Pancreas (tissue), 10 donors: ENCODE measurements at places on chromosomes 7 and 10. TPM values are rescaled to one million over a fixed set of nuclear protein-coding genes. Genes with fewer than 3 reads are reported as not detected.
A peak's percentile ranks its signal among the peaks of the same experiment; 100 is the strongest.

DNA sequence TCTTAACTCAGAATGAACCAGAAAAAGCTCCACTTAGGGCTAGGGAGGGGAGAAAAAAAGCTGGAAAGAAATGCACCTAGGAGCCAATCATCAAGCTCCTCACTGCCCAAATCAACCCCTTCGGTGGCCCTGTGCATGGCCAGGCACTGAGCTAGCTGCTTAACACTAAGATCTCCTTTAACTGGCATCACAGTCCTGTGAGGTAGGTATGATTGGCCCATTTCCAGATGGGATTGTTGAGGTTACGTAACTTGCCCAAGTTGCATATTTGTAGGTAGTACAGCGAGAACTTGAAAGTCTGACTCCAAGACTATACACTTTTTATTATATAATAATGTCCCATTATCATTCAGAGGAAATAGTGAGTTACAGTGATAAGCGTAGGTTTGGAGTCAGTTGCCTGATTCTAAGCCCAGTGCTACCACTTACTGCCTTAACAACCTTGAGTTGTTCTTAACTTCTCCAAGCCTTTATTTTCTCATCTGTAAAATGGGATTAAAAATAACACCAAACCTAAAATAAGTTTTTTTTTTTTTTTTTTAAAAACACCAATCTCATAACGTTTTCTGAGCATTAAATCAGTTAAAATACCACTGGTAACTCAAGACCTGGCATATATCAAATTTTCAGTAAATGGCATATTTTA, 37.2 kb upstream of the ACSL5 start:
- H3K36me3 ChIP-seq = no peaks in the 10 kb centered on the region
- no peak overlapping the region for H3K27ac ChIP-seq
- no peaks in the 10 kb centered on the region for H3K27me3 ChIP-seq
- H3K4me1 ChIP-seq = no peaks in the 10 kb centered on the region
- no peak overlapping the region for H3K4me3 ChIP-seq

The GLI3 gene
- total RNA-seq = 6.2 TPM

DNA sequence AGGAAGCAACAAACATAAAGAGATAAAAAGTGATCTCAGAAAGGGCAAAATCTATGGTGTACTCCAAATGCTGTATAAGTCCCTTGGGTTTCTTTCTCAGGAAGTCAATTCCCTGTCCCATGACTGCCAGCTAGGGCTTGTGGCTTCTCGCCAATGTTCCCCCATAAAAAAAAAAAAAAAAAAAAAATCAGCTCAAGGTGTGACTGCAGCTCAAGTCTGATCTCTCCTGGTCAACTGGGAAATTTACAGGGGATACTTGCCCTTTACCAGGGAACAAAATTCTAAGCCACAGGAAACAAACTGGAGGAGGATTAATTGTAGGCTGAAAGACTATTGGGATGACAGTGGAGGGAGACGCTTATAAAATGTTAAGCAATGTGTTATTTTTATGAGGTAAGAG, 76.0 kb downstream of the PCGF5 start:
- no peak overlapping the region for H3K4me3 ChIP-seq
- H3K4me1 ChIP-seq = no peaks in the 10 kb centered on the region

The RBM20 gene
- total RNA-seq = 4.7 TPM

- H3K4me3 ChIP-seq = no peak overlapping the region
- no peaks in the 10 kb centered on the region for H3K36me3 ChIP-seq
- H3K27me3 ChIP-seq = no peaks in the 10 kb centered on the region
- H3K4me1 ChIP-seq = peaks cover 7% of the 10 kb centered on the region
- no peak overlapping the region for H3K27ac ChIP-seq
Measured at GRCh38 chr7:20236790-20237189, 19.6 kb upstream of the MACC1 start.

GRCh38 chr7:28077616-28078015, 103.0 kb downstream of the JAZF1 start:
- H3K27ac ChIP-seq = no peak overlapping the region
- H3K27me3 ChIP-seq = no peaks in the 10 kb centered on the region
- H3K4me3 ChIP-seq = no peak overlapping the region
- DNase-seq = no peak

GRCh38 chr10:676178-676577, 13.3 kb downstream of the DIP2C start:
- no peaks in the 10 kb centered on the region for H3K4me1 ChIP-seq
- no peaks in the 10 kb centered on the region for H3K36me3 ChIP-seq
- no peak overlapping the region for H3K27ac ChIP-seq
- no peaks in the 10 kb centered on the region for H3K27me3 ChIP-seq

The TMEM139 gene
- 5.9 TPM for total RNA-seq

The ARHGEF5 gene
- 14.2 TPM for total RNA-seq

DNA sequence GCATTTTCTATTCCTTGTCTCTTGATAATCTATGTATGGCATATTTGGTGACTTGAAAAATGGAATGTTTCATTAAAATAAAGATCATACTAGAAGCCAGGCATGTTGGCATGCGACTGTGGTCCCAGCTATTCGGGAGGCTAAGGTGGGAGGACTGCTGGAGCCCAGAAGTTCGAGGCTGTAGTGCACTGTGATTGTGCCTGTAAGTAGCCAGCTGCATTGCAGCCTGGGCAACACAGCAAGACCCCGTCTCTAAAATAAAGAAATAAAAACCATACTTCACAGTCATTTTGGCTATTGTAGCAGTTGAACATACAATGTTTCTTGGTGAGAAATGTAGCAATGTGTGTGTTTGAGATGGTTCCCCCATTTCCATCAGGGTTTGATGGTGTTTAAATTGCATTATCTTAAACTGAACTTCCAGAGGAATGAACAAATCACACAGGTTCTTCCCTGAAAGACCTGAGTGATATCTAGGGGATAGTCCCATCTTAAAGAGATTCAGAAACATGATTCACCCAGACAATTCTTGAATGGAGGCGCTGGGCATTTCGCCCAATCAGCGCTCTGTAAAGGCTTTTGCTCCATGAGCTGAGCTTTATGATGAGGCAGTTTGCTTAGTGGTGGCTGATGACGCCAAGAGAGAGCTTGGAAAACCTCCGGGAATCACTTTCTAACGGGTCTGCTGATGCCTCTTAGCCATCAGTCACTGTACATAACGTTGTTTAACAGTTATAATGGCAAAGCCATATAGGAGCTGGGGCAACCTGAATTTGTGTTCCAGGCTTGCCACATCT, 19.4 kb upstream of the BTBD16 start:
- no peak for DNase-seq
- H3K27me3 ChIP-seq = no peaks in the 10 kb centered on the region
- H3K27ac ChIP-seq = no peak overlapping the region
- no peaks in the 10 kb centered on the region for H3K36me3 ChIP-seq

DNA sequence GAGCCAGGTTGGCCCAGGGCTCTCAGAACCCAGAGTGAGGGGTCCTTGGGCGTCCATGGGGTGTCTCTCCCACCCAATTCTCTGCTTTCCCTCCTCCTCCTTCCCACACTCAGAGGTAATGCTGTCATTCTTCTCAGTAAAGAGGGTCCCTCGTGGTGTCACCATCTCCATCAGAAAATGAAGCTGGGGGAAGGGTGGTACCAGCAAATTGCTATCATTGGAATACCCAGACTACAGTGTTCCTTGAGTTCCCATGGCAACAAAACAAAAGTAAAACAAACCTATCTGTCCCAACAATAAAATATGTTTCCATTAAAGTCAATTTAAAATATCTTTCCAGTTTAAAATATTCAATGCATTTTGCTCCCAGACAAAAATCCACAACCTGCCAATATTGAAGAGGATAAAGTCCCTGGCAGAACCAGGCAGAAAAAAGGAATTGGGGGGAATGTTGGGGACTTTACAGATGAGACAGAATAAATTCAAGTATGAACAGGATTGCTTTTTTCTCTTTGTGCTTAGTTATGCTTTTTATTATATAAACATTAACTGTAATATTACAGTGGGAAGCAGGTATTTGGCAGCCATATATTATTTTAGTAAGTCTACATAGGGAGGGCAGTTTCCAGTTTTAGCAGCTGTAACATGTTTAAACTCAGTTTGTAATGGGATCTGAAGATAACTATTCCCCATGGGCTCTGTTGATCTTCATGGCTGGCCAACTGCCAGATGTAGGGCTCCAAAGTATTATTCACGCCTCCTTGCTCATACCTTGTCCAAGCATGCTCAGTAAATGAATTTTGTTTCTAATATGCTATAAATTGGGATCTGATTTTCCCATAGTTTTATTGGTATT, 182.1 kb downstream of the ARID5B start:
- H3K36me3 ChIP-seq = no peaks in the 10 kb centered on the region
- no peak overlapping the region for H3K4me3 ChIP-seq
- DNase-seq = peak; percentile 41
- H3K27ac ChIP-seq = no peak overlapping the region

GRCh38 chr7:1564603-1565022, 5.2 kb downstream of the PSMG3 start:
- H3K27me3 ChIP-seq = no peaks in the 10 kb centered on the region
- H3K36me3 ChIP-seq = no peaks in the 10 kb centered on the region
- peaks cover 10% of the 10 kb centered on the region for H3K4me1 ChIP-seq
- no peak overlapping the region for H3K27ac ChIP-seq
- no peak for DNase-seq

The NPTX2 gene
- 11.1 TPM for total RNA-seq

The OPN1SW gene
- not detected for total RNA-seq
